ENCODE measurements at places on chromosomes 2 and 18. TPM values are rescaled to one million over a fixed set of nuclear protein-coding genes. Genes with fewer than 3 reads are reported as not detected.

GRCh38 chr18:51188024-51188701 lies 9.3 kb downstream of the MEX3C start:
- no peak for DNase-seq

GRCh38 chr18:38010971-38011857 lies 445.6 kb upstream of the CELF4 start:
- no peak for DNase-seq

- DNase-seq: no peak
Observed at GRCh38 chr2:8494151-8494550, 187.7 kb upstream of the ID2 start.

DNA sequence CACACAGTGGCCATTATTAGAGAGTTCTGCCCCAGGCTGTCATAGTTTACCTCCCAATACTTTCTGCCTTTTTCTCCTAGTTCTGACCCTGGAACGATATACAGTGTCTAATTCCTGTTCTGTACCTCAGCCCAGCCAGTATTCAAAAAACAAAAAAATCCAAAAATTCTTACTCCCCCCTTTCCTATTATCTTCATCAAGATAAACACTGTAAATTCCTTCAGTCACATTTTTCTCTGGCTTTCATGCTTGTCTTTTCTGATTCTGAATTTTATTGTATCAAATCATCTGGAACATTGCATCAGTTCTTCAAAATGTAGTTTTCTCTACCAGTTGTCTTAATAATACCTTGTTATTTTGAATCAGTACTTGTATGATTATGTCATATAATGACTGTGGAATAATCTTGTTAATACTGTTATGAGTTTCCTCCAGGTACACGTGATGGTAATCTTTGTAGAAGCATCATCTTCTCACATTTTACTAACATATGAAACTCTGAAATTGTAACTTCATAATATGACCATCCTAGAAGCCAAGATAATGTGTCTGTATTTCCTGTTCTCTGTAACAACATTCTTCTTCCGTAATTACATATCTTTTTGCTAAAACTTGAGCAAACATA lies 79.0 kb upstream of the NOSTRIN start:
- DNase-seq: no peak

GRCh38 chr18:48852292-48852691 lies 98.5 kb downstream of the SMAD7 start:
- DNase-seq: no peak

GRCh38 chr2:142951190-142952007 lies 73.9 kb downstream of the KYNU start:
- DNase-seq: no peak

Gene OTOS
- total RNA-seq: not detected

Gene ASB18
- total RNA-seq: not detected

Gene LRP1B
- 0.89 TPM for total RNA-seq

Gene VPS54
- total RNA-seq: 27.5 TPM

Gene IL1RL1
- 18.3 TPM for total RNA-seq

Gene PLGLB1
- 1.7 TPM for total RNA-seq

Gene C2orf15
- 4.9 TPM for total RNA-seq

Gene CFAP65
- total RNA-seq: not detected

All from ureter (tissue), 1 donor.